Activated CD8-positive, alpha-beta T cell treated with anti-CD3 and anti-CD28 coated beads for 36 hours (primary cell): ENCODE measurements at places on chromosomes 1 and 21. TPM values are rescaled to one million over a fixed set of nuclear protein-coding genes. Genes with fewer than 3 reads are reported as not detected.
A peak's percentile ranks its signal among the peaks of the same experiment; 100 is the strongest.

Gene OR10J1
- total RNA-seq: not detected

Gene LCE1F
- total RNA-seq: not detected

- DNase-seq: peak; percentile 17
- peaks cover 5% of the 10 kb centered on the region for H3K4me1 ChIP-seq
- H3K4me3 ChIP-seq: no peak overlapping the region
- H3K27me3 ChIP-seq: no peaks in the 10 kb centered on the region
- peaks cover 26% of the 10 kb centered on the region for H3K36me3 ChIP-seq
- no peak overlapping the region for H3K27ac ChIP-seq
Observed at GRCh38 chr1:59560807-59561450, 253.8 kb upstream of the HOOK1 start.

Gene ACTN2
- 0.18 TPM for total RNA-seq

DNA sequence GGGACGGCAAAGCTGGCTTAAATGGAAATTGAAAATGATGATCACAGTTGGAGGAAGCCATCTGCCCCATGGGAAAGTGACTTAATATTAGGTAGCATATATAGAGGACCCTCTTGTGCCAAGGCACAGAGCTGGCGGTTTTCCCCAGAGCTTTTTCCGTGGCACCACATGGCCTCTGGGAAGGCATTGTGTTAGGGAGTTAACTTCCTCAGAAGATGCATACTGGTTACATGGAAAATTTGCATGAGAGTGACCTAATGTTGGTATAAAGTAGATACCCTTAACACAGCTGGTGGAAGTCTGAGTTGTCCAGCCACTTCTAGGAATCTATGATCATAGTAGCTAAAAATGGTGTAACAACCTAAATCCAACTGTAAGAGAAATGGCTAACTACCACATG is 27.3 kb downstream of the CAP1 start:
- peaks cover 84% of the 10 kb centered on the region for H3K36me3 ChIP-seq
- H3K4me1 ChIP-seq: peaks cover 46% of the 10 kb centered on the region
- no peaks in the 10 kb centered on the region for H3K27me3 ChIP-seq
- H3K4me3 ChIP-seq: no peak overlapping the region
- peak overlapping the region; percentile 91 for H3K27ac ChIP-seq

Gene CD160
- 13.6 TPM for total RNA-seq

GRCh38 chr1:151579436-151580225 is 32.2 kb upstream of the SNX27 start:
- peaks cover 7% of the 10 kb centered on the region for H3K4me1 ChIP-seq
- no peak overlapping the region for H3K27ac ChIP-seq
- H3K4me3 ChIP-seq: no peak overlapping the region
- DNase-seq: no peak
